Chondrocyte (in vitro differentiated cells): ENCODE measurements at places on chromosomes 2 and 18. TPM values are rescaled to one million over a fixed set of nuclear protein-coding genes. Genes with fewer than 3 reads are reported as not detected.

Gene PHLPP1
- total RNA-seq, result 9.3 to 13.2 TPM (median 10.4 TPM) in 3 replicates

Gene POTEC
- not detected in 3 replicates for total RNA-seq

Gene ABCG8
- total RNA-seq, result not detected in 3 replicates

Gene PELI1
- 15.9 to 24.4 TPM (median 22.7 TPM) in 3 replicates for total RNA-seq

- no peaks in the 10 kb centered on the region for H3K36me3 ChIP-seq
- peak overlapping the region; percentile 41 for H3K4me3 ChIP-seq
- DNase-seq, result no peak
- no peak overlapping the region for H3K27ac ChIP-seq
- H3K4me1 ChIP-seq, result peaks cover 16% of the 10 kb centered on the region
Observed at GRCh38 chr2:168819050-168819715, 16.7 kb downstream of the NOSTRIN start.

DNA sequence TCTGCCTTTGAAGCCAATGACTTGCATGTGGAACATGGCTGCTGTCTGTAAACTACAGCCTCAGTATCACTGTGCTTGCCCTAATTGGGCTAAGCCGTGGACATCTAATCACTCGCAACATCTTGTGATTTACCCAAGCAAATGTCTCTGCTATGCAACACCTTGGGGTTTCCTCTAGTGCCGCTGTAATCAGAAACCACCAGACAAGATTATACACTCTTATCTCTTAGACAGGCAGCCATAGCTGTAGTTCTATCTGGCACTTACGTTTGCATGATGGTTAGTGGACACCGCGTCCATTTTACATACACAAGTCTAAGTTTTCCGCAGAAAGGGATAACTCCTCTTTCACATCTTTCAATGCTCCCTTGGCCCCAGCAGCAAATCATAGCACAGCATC is 204.3 kb upstream of the CCDC68 start:
- no peaks in the 10 kb centered on the region for H3K4me1 ChIP-seq
- no peaks in the 10 kb centered on the region for H3K36me3 ChIP-seq
- H3K27ac ChIP-seq, result no peak overlapping the region
- H3K27me3 ChIP-seq, result no peaks in the 10 kb centered on the region

- no peak overlapping the region for H3K4me3 ChIP-seq
- peaks cover 6% of the 10 kb centered on the region for H3K4me1 ChIP-seq
- no peak for DNase-seq
- no peaks in the 10 kb centered on the region for H3K27me3 ChIP-seq
- no peaks in the 10 kb centered on the region for H3K36me3 ChIP-seq
Observed at GRCh38 chr18:66754335-66754734, 150.4 kb upstream of the CDH19 start.

DNA sequence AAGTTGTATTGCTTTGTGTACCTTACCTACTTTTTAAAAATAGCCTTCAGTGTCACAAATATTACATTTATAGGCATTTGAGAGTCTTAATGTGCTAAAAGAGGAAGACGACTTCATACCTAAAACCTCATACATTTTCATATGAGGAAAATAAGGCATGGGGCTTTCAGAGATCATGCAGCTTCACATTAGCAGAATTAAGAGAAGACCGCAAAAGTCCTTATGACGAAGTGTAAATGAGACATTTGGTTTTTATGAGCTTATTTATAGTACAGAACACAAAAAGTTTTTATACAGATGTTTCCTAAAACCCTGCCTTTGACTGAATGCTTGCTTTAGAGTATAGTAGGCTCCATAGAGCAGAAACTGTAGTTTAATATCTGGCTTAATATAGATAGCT is 10.1 kb upstream of the CCDC138 start:
- no peak overlapping the region for H3K27ac ChIP-seq
- no peak overlapping the region for H3K4me3 ChIP-seq
- H3K4me1 ChIP-seq, result no peaks in the 10 kb centered on the region

GRCh38 chr2:217329023-217329431 is 469.2 kb upstream of the TNP1 start:
- H3K27ac ChIP-seq, result peak overlapping the region; percentile 54
- H3K27me3 ChIP-seq, result no peaks in the 10 kb centered on the region
- DNase-seq, result no peak
- H3K36me3 ChIP-seq, result peaks cover 3% of the 10 kb centered on the region

DNA sequence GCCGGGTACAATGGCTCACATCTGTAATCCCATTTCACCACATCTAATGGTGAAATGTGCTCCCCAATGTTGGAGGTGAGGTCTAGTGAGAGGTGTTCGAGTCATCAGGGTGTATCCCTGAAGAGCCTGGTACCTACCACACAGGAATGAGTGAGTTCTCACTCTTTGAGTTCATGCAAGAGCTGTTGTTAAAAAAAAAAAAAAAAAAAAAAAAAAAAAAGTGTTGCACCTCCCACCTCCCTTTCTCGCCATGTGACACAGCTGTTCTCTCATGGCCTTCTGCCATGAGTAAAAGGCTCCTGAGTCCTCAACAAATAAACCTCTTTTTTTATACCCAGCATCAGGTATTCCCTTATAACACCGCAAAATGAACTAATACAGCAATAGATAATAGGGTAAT is 106.3 kb downstream of the C2orf74 start:
- no peak overlapping the region for H3K27ac ChIP-seq
- no peaks in the 10 kb centered on the region for H3K27me3 ChIP-seq
- peaks cover 14% of the 10 kb centered on the region for H3K4me1 ChIP-seq

GRCh38 chr2:50727636-50728339 is 304.1 kb downstream of the NRXN1 start:
- H3K27me3 ChIP-seq, result peaks cover 3% of the 10 kb centered on the region
- no peak for DNase-seq
- H3K4me3 ChIP-seq, result no peak overlapping the region
- H3K4me1 ChIP-seq, result no peaks in the 10 kb centered on the region
- no peaks in the 10 kb centered on the region for H3K36me3 ChIP-seq

GRCh38 chr2:235901243-235901642 is 266.9 kb downstream of the GBX2 start:
- H3K27ac ChIP-seq, result no peak overlapping the region
- no peaks in the 10 kb centered on the region for H3K27me3 ChIP-seq
- H3K4me3 ChIP-seq, result no peak overlapping the region
- H3K4me1 ChIP-seq, result peaks cover 12% of the 10 kb centered on the region
- no peak for DNase-seq

DNA sequence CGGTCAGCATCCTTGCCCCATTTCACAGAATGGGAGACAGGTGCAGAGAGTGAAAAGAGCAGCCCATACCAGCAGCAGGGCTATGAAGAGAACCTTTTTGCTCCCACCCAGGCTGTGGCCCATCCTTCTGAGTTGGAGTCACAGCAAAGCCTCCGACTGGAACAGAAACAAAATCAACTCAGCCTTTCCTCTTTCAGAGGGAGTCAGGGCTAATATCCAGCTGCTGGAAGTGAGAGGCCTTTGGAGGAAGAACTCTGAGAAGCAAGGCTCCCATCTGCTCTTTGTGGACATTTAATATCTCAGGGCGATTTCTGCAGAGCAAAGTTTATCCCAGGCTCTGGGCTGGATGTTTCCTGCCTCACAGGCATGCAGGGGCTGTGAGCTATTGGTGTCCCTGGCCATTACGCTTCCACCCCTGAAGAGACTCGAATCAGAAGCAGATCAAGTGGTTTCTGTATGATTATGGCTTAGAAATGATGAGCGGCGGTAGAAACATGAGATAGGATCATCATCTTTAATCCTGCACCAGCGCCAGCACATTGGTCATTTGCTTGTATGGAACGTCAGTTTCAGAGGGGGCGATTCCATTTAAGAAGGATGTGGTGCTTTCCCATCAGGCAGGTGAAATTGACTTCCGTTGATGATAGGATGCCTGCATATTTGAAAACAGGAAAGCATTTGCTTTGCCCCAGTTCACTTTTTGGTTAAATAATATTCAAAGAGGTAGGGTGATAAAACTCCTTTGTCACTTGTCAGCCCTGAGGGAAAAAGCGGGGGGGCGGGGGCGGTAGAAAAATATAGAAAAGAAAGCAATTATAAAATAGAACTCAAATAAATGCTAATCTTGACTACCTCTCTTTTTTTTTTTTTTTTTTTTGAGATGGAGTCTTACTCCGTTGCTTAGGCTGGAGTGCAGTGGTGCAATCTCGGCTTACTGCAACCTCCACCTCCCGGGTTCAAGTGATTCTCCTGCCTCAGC is 152.4 kb downstream of the LRRC30 start:
- H3K4me3 ChIP-seq, result no peak overlapping the region
- H3K4me1 ChIP-seq, result peaks cover 5% of the 10 kb centered on the region
- H3K36me3 ChIP-seq, result no peaks in the 10 kb centered on the region
- peaks cover 30% of the 10 kb centered on the region for H3K27me3 ChIP-seq
- DNase-seq, result no peak
- H3K27ac ChIP-seq, result no peak overlapping the region
